Ascending aorta (tissue), 2 donors: ENCODE measurements at places on chromosomes 16 and 17.

- no peak for DNase-seq
Measured at GRCh38 chr16:85072947-85073346, 39.3 kb downstream of the CIBAR2 start.

- no peak for DNase-seq
Measured at GRCh38 chr17:77704048-77704815, 254.3 kb upstream of the TNRC6C start.

DNA sequence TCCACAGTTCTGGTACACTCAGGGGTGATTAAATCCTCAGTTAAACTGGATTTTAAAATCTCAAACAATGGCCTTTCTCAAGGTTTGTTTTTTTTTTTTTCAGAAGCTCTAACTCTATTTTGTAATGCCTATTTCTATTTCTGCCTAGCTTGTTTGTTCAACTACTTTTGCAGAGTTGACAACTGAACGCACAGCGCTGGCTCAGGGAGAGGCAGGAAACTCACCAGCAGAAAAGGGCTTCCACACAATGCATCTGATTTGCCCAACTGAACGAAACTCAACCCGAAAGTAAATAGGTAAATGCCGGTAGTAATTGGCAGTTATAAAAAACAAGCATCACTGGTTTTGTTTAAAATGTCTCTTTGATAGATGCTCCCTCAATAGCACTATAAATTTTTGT lies 52.7 kb upstream of the CNEP1R1 start:
- DNase-seq: no peak

GRCh38 chr16:11417487-11417886 lies 72.2 kb downstream of the RMI2 start:
- DNase-seq: no peak

- no peak for DNase-seq
Measured at GRCh38 chr17:83193336-83194185, 114.2 kb downstream of the METRNL start.

DNA sequence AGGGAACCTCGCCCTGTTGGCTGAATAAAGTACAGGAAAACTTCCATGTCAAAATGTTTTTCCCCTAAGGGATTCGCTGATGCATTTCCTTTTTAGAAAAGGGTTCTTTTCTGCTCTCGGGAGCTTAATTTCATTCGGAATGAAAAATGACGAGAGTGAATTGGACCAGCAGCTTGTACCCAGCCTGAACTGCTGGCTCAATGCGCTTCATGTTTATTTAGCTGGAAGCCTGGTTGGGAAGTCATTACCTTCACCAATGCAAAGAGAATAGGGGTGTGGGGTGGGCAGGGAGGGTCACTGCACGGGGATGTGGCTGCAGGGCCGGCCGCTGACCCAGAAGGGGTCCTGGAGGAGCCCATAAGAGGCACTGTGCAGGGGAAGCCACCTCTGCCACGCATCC lies 207.7 kb downstream of the ENGASE start:
- no peak for DNase-seq

DNA sequence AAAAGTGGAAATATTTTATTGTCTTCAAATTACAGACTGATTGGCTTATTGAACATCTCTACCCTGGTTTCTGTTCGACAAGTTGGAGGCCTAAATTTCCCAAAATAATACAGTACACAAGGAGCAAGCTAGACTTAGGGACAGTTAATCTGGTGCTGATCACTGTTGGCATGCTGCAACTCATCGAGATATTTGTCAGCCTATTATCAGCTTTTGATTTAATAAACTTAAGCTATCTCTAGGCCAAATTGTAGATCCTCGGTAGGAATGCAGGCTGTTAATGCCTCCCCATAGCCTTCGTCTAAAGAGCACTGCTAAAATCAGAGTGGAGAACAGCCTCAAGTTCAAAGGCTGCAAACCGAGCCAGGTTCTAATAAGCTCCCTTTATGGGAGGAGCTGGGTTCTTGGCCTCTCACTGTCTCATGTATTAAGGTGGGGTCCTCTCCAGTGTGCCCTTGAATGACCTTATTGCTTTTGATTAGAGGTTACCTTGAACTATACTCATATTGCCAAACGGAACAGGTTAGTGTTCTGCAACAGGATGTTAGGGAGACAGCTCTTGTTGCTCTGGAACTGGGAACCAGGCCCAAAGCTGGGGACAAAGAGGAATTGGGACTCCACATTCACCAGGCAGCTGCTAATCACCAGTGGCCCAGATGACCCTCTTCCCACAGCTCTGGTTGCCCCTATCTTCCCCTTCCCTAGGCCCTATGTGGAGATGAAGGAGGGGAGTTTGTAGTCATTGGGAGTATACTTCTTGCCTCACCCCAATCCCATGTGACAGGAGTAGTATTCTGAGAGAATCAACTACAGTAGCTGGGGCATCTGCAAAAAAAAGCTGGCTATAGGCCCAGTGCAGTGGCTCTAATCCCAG lies 69.5 kb upstream of the NOL11 start:
- no peak for DNase-seq

GRCh38 chr17:40819528-40820125 lies 2.8 kb downstream of the KRT10 start:
- no peak for DNase-seq

GRCh38 chr16:56480776-56481467 lies 29.6 kb downstream of the OGFOD1 start:
- no peak for DNase-seq

DNA sequence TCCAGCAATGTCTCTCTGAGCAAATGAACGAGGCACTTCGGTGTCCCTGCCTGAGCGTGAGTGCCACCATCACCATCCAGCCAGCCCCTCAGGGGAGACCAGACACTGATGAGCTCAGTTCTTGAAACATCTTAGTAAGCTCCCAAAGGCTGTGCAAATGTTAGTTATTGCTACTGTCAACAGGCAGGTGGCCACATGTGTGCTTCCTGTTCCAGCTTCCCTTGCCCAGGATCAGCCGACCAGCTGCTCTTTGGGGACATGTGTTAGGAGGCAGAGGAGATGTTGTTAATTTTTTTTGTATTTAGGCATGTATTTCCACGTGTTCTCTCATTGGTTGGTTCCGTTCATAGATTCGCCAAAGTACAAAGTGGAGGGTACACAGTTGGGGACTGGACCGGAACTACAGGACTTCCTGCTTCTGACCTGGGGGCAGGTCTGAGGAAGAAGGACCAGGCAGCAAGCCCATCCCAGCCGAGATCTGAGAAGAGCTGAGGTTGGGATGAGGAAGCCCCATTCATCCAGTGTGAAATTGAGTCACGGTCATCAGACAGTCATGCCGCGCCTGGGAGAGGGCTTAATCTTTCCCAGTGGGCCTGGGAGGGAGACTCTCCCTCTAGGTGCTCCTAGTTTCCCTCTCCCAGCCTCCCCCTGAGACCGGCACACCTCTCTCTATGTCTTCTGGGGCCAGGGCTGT lies 3.8 kb downstream of the TTYH2 start:
- no peak for DNase-seq

DNA sequence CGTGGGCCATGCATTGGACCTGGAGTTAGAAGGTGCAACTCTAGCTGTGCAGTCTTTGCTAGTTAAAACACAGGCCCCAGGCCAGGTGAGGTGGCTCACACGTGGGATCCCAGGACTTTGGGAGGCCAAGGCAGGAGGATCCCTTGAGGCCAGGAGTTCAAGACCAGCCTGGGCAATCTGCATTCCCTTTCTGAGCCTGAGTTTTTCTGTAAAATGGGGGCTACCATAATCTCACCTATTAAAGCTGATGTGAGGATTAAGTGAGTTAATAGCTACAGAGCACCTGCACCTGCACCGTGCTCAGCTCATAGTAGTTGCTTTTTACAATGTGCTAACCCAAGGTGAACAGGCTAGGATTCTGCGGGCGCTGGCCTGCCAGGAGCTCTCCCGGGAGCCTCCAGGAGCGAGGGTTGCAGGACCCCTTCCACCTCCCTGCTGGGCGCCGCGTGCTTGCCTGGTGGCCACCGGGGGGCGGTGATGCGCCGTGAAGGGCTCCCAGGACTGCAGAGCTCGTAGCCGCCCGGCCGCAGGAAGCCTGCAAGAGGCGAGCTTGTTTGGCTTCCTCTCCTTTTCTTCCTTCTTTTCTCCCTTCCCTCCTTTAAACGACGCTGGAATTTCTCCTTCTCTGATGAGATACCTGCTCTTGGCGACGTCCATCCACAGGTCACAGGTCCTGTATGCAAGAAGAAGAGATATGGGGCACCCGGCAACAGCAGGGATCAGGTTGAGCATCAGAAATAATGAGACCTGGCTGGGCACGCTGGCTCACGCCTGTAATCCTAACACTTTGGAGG lies 51.3 kb downstream of the ZFP90 start:
- no peak for DNase-seq

- no peak for DNase-seq
Measured at GRCh38 chr16:87131996-87132345, 185.2 kb downstream of the C16orf95 start.

- no peak for DNase-seq
Measured at GRCh38 chr17:4879601-4880000, 19.7 kb upstream of the C17orf107 start.
